Chondrocyte (in vitro differentiated cells): ENCODE measurements at places on chromosomes 4 and X. TPM values are rescaled to one million over a fixed set of nuclear protein-coding genes. Genes with fewer than 3 reads are reported as not detected.
A peak's percentile ranks its signal among the peaks of the same experiment; 100 is the strongest.

TCEAL2 gene
- total RNA-seq: not detected in 3 replicates

- H3K4me1 ChIP-seq: peaks cover 16% of the 10 kb centered on the region
- H3K36me3 ChIP-seq: no peaks in the 10 kb centered on the region
- H3K27me3 ChIP-seq: no peaks in the 10 kb centered on the region
- no peak for DNase-seq
- no peak overlapping the region for H3K4me3 ChIP-seq
- H3K27ac ChIP-seq: no peak overlapping the region
These were observed 494.6 kb upstream of the TENM3 start for GRCh38 chr4:181748581-181748980.

- H3K27me3 ChIP-seq: no peaks in the 10 kb centered on the region
- no peak overlapping the region for H3K4me3 ChIP-seq
- H3K4me1 ChIP-seq: peaks cover 18% of the 10 kb centered on the region
These were observed 21.4 kb upstream of the PLAC1 start for GRCh38 chrX:134679644-134680043.

UGT2B15 gene
- not detected in 3 replicates for total RNA-seq

DNA sequence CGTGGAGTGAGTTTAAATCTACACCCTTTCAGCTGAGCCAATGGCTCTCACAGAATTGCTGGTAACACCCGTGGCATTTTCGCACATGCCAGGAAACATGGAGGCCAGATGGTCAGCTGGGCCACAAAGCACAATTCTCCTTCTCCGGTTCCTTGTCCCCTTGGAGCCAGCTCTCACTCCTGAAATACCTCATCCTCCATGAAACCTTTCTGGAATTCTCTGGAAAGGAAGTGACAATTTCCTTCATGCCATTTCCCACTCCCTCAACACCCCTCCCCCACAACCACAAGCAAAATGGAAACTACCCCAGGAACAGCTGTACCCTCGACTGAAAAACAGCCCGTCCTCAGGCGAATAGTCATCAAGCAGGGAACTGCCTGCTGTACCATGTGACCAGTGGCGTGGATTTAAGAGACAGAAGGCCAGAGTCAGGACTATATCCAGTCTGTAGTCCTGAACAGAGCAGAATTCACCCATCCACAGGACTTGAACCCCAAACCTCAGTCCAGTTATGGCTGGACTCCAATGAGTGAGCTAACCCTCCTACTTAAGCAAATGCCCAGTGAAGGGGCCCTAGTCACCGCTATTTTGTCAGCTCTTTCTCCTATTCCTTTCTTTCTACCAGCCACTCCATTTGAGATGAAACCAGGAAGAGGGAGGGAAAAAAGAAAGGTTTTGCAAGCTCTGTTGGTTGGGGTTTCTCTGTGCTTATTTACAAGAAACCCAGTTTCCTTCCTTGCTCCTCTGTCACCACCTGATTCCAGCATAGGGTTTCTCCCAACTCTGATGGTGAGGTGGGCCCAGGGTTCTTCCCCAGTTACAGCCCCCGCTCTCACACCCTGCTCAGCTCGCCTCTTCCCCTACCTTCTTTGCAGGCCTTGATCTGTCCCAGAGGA is 24.5 kb downstream of the ELF4 start:
- no peak overlapping the region for H3K4me3 ChIP-seq

DNA sequence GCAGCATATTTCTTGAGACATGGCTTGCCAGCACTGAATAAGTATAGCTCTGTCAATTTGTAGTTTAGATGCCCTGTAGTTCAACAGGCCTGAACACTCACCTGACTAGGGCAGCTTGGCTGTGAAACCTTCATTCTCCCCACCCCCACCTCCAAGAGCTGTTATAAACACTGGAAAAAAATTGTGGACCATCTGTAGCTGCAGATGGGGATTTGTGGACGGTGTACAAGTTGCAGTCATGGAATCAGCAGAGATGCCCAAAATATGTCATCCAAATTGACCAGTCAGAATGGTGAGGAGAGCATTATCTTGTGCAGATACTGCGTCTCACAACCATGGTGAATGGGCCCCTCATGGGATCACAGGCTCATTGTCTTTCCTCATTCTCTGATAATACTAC is 76.2 kb upstream of the PAQR3 start:
- no peaks in the 10 kb centered on the region for H3K4me1 ChIP-seq
- H3K36me3 ChIP-seq: no peaks in the 10 kb centered on the region
- H3K27me3 ChIP-seq: peaks cover 13% of the 10 kb centered on the region

APLN gene
- 0.19 to 1.3 TPM (median 1.1 TPM) in 3 replicates for total RNA-seq

DNA sequence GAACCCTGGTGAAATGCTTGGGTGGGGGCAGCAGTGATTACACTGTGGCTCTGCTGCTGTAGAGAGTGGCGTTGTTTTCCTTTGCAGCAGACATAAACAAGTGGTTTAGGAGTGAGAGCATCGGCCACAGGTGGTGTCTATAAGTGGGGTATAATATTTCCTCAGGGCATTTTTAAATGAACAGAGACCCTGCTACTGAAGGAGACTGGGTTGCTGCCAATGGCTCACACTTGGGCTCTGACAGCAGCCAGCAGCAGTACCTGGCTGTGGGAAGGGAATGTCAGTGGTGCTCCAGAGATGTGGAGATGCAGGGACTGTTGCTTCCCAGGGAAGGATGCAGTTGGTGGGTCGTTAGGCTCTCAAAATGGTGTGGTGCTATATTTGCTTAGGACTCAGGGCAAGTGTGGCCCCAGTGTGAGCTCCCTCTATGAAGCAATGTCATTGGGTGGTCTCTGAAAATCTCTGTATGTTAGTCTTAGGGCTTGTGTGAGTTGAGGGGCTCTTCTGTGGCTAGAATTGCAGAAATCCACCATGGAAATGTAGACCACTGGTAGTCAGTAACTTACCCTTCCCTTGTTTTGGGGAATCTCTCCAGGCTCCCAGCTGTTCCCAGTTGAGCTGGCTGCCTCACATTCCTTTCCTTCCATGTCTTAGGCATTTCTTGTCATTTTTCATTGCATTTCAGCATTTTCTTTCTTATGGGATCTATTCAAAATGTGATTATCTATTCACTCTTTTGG is 1023.0 kb upstream of the GRID2 start:
- no peaks in the 10 kb centered on the region for H3K27me3 ChIP-seq
- DNase-seq: no peak
- H3K36me3 ChIP-seq: no peaks in the 10 kb centered on the region
- H3K4me1 ChIP-seq: no peaks in the 10 kb centered on the region

- no peaks in the 10 kb centered on the region for H3K36me3 ChIP-seq
- H3K27me3 ChIP-seq: peaks cover 18% of the 10 kb centered on the region
- no peak for DNase-seq
These were observed 110.4 kb downstream of the IL13RA2 start for GRCh38 chrX:114906984-114907510.

DNA sequence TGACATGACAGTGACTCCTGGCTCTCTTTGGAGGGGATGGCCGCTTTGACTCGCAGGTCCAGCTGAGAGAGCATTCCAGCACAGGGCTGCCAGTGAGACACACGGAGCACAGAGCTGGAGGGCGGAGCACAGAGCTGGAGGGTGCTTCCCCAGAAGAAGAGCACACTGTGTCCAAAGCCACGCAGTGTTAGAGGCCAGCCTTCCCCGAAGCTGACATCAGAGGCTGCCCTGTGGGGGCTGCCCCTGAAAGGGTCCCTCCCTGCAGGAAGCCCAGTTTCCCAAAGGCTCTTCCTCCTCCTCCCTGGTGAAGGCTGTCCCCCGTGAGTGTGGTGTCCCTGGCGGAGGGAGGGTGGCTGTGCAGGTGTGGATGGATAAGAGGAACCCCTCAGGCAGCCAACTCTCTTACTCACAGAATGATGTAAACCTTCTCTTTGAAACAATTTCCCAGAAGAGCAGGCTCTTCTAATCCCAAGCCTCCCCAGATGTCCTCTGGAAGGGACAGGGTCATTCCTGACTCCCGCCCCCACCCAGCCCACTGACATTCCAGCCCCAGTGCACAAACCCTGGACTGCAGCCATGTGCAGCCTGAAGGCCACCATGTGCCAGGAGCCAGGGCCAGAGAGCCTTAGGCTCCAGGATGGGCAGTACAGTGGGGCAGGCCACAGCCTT is 53.4 kb downstream of the PSAPL1 start:
- H3K4me3 ChIP-seq: no peak overlapping the region
- H3K27me3 ChIP-seq: peaks cover 23% of the 10 kb centered on the region
- H3K4me1 ChIP-seq: peaks cover 7% of the 10 kb centered on the region
- no peaks in the 10 kb centered on the region for H3K36me3 ChIP-seq
- no peak overlapping the region for H3K27ac ChIP-seq

DNA sequence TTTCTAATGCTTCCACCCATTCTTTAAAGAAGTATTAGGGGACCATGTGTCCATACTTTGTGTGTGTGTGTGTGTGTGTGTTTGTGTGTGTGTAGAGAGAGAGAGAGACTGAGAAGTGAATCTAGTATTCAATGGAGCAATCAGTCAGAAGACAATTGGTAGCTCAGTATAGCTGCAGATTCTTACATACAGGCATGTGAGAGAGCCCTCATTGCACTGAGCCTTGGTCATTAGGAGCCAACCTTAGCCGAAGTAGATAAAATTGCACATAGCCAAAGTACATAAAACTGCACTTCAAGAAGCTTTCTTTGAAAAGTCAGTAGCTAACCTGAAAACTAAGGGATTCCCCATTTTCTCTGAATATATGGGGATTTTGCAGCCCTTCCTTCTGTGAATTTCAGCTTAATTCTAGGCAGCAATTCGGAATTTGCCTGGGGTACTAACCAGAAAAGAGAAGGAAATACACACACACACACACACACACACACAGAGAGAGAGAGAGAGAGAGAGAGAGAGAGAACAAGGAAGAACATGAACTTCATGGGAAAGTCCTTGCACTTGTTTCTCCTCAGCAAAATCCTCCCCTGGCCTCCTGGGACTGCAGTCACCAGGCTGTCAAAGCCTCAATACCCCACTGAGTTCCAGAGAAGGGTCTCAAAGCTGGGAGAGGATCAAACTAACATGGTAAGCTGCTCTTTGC is 1.7 kb upstream of the PRDM8 start:
- peaks cover 92% of the 10 kb centered on the region for H3K27me3 ChIP-seq
- H3K36me3 ChIP-seq: peaks cover 2% of the 10 kb centered on the region
- H3K27ac ChIP-seq: no peak overlapping the region
- peaks cover 19% of the 10 kb centered on the region for H3K4me1 ChIP-seq
- DNase-seq: no peak

DNA sequence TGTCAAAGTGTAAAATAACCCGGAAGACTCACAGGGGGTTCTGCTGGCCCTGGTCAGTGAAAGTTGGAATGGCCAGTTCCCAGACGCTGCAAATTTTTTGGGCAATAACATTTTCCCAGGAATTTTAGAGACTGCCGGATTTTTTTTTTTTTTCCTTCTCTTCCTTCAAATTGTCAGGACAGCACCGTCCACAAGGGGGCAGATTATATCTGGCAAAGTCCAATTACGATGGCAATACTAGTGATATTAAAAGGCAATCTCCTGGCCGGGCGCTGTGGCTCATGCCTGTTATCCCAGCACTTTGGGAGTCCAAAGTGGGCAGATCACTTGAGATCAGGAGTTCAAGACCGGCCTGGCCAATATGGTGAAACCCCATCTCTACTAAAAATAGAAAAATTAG is 20.5 kb downstream of the SLC25A5 start:
- DNase-seq: no peak
- H3K4me3 ChIP-seq: no peak overlapping the region
- no peaks in the 10 kb centered on the region for H3K4me1 ChIP-seq
- no peaks in the 10 kb centered on the region for H3K36me3 ChIP-seq
- H3K27me3 ChIP-seq: no peaks in the 10 kb centered on the region

HHIP gene
- 28.5 to 38.3 TPM (median 32.4 TPM) in 3 replicates for total RNA-seq

DNA sequence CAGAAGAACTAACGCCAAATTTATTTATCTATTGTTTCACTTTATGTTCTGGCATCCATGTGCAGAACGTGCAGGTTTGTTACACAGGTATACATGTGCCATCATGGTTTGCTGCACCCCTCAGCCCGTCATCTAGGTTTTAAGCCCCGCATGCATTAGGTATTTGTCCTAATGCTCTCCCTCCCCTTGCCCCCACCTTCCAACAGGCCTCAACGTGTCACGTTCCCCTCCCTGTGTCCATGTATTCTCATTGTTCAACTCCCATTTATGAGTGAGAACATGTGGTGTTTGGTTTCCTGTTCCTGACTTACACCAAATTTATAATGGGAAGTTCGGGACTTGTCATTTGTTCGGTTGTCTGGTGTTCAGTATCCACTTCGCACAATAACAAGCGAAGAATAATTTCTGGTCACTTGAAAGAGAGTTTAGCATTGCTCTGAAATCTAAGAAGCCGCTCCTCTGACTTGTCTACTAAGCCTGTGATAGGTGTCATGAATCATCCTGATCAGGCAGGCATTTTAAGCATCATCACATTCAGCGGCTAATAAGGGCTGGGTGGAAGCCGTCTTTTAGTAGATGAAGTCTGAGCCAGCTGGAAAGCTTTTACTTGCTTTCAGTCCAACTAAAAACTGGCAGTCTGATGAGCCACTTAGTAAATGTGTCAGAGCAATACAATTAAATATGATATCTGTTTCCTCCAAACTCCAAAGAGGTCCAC is 1065.7 kb upstream of the PABPC4L start:
- H3K4me1 ChIP-seq: peaks cover 2% of the 10 kb centered on the region
- no peak overlapping the region for H3K4me3 ChIP-seq
- H3K27me3 ChIP-seq: no peaks in the 10 kb centered on the region
- DNase-seq: no peak

- H3K4me1 ChIP-seq: peaks cover 8% of the 10 kb centered on the region
- H3K4me3 ChIP-seq: no peak overlapping the region
- no peaks in the 10 kb centered on the region for H3K27me3 ChIP-seq
- H3K36me3 ChIP-seq: no peaks in the 10 kb centered on the region
- no peak for DNase-seq
- no peak overlapping the region for H3K27ac ChIP-seq
These were observed 3.5 kb upstream of the CLNK start for GRCh38 chr4:10688022-10688421.

DNA sequence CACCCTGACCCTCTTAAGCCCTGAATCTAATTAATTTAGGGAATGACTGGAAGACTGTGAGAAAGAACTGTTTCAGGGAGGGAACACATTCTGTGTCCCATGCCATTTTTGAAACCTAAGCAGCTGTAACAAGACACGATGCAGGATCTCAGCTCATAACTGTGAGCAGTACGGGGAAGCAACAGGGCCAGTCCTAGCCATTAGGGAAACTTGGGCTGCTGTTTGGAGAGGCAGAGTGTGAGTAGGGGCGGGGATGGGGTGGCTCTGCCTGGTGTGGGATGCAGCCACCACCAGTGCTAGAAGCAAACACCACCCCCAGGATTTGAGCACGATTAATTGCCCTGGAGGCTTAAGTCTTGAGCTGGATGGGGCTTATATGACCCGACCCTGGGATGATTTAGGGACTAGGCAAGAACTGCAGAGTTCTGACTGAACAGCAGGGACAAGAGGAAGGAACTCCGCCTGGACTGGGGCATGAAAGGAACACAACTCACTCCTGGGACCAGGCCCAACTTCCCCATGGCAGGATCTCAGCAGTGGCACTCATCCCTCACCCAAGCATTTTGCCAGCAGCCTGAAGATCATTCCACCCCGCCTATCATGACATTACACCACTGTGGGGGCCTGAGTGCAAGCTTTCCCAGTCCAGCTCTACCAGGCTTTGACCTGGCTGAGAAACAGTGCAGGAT is 43.1 kb downstream of the ATRX start:
- H3K36me3 ChIP-seq: no peaks in the 10 kb centered on the region
- peaks cover 33% of the 10 kb centered on the region for H3K4me1 ChIP-seq
- peak overlapping the region; percentile 75 for H3K27ac ChIP-seq
- H3K27me3 ChIP-seq: no peaks in the 10 kb centered on the region
- no peak for DNase-seq
- H3K4me3 ChIP-seq: no peak overlapping the region

KCND1 gene
- total RNA-seq: 1.4 to 1.7 TPM (median 1.6 TPM) in 3 replicates

KCTD8 gene
- total RNA-seq: not detected in 3 replicates
